ENCODE measurements at places on chromosomes 1 and 21. TPM values are rescaled to one million over a fixed set of nuclear protein-coding genes. Genes with fewer than 3 reads are reported as not detected.
A peak's percentile ranks its signal among the peaks of the same experiment; 100 is the strongest.

DNA sequence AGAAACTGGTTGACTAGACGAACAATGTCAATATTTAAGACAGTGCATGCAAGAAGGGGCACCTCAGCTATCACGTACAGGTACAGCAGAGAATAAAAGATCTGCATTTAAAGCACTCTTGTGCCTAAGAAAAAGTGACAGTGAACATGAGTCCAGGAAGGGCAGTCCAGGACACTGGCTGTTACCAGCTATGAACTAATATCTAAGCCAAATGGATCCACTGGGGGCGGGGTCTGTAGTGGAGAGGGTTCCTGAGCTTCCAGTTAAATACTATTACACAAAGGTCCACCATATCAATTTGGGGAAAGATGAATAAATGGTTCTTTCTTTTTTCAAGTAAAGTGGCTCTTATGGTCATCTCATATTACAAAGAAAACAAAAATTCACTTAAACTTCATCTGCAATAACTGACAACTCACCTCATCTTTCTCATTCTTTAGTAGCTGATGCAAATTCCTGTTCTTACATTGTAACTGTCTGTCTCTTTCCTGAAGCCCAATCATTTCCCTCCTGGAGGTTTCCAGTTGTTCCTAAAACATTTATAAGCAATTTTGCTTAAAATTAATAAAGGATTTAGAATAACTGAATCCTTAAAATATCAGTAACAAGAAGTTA, 24.5 kb downstream of the SSX2IP start:
- no peak for DNase-seq

- DNase-seq = no peak
Observed at GRCh38 chr1:64490213-64490818, 20.4 kb downstream of the CACHD1 start.

- DNase-seq = peak; percentile 96
Observed at GRCh38 chr1:22420455-22421053, 31.1 kb upstream of the ZBTB40 start.

DNA sequence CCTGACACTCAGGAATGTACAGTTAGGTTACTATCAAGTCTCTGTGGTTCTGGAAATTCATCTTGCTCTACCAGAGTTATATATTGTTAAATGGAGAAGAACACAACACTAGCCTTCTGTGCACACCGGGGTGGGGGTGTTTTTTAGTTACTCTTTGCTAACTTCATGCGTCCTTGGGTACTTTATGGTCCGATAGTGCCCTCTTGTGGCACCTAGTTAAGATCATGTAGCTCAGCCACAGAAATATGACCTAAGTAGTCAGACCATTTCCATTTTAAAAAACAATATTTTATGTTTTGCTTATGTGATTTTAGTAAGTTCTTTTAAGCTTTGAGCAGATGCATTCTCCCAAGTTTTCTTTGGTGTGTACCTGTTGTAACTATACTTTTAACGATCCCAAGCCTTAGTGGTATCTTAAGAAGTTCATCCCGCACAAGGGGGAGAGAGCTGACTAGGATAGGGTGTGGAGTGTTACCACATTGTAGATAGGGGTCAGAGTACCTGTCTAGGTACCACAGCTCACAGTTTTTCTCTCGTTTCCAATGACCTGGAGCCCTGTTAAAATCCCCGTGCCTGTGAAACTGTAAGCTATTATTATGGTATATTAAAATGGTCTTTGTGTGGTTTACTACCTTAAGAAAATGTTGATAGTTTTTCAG, 20.6 kb upstream of the SH3D21 start:
- peak; percentile 75 for DNase-seq

DNA sequence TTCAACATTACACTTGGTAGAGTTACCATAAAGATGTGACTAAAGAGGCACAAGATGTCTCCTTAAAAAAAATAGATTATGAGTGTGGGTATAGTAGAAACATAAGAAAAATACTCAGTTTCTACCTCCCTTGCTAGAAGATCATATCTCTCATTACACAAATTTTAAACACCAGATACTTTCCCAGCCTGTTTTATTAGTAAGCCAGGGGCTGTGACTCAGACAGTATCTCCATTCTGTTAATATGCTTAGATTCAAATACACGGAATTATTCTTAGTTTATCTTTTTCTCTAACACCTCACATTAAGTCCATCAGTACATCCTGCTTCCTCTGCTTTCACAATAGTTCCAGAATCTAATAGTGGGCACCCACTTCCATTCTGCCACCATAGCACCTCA, 561.8 kb upstream of the ADAMTS5 start:
- DNase-seq = no peak

DNA sequence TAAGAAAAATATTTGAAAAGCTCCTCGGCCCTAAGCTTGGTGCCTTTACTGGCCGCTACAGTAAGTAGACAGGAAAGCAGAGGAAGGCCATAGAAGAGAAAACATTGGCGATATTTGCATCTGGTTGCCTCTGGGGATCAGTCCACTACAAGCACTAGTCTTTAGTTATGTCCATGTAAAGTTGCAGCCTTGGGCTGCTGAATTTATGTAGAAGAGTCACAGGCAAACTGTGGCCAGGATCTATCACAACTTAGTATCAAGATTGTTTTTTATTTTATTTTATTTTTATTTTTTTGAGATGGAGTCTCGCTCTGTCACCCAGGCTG, 228.7 kb upstream of the CAMK1G start:
- no peak for DNase-seq

DNA sequence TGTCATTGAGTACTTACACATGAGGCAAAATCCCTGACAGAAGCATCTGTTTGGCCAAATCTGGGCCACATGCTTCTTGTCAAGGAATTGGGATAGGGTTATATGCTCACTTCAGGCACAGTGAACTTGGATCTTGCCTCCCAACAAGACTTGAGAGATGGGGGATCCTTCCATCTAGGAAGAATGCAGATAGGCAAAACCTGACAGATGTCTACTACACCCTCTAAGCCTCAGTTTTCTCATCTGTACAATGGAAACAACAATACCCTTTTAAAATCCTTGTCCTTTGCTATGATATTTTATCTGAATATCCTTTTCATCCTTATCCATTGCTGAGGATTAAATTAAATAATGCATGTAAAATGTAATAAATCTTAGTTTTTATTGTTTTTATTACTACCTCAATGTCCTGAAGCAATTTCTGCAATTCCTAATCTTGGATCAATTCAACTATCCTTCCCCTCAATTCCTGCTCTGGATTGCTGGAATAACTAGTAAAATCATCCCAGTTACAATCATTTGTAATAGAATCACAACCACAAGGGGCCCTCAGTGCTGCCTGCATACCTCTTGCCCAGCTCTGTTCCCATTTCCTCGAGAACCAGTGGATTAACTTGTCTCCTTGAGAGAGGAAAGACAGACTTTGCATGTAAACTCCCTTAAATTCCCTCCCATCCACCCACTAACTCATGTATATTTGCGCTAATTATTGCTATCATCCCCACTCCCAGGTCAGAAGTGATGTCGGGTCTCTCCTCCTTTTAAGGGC, 8.1 kb upstream of the XPR1 start:
- no peak for DNase-seq

DNA sequence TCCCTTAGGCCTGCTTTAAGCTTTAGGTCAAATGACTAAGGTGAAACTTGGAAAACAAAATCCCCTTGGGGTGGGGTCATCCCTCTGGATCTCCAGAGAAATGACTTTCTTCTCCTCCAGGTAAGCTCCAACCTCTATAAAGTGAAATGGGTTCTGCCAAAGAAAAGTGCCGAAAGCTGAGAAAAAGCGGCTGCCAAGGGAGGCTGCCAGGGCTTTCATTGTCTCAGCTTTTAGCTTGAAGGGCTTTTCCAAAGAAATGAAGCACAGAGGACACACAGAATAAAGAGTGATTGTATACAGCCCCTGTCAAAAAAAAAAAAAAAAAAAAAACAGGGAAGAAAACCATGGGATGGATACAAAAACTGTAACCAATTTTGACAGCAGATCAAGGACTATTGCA, 126.9 kb downstream of the TGFBR3 start:
- DNase-seq = no peak

DNA sequence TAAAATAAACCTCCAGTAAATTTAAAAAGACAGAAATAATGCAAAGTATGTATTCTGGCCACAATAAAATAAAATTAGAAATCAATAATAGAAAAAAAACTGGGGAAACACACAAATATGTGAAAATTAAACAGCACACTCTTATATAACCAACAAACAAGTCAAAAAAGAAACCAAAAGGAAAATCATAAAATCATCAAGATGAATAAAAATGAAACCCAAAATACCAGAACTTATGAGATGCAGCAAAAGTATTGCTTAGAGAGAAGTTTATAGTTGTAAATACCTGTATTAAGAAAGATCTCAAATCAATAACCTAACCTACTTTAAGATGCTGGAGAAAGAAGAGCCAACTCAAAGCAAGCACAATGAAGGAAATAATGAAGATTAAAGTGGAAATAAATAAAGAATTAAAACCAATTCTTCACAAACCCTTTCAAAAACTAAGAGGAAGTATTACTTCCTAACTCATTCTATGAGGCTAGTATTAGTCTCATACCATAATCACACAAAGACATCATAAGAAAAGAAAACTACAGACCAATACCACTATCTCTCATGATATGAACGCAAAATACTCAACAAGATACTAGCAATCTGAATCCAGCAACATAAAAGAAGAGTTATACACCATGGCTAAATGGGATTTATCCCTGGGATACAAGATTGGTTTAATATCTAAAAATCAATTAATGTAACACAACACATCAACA, 6.4 kb upstream of the KRTAP10-3 start:
- DNase-seq = no peak

- no peak for DNase-seq
Observed at GRCh38 chr1:93775224-93775623, 93.6 kb upstream of the BCAR3 start.

DNA sequence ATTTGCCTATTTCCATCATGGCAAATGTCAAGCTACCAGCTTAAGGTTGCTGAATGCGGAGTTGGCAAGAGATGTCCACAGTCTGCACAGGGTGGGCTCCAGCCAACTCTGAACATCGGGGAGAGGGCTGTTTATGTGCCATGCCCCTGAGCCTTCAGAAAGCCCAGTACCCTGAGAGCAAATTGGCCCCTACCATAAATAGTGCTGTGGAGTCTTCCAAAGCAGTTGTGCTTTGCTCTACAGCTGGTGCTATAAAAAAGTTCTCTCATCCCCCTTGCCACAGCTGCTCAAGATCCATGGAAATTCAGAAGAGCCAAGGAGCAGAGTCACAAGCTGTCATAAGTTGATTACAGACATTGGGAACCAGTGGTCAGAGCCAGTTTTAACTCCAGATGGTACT, 85.6 kb upstream of the CLDN14 start:
- DNase-seq = no peak

- no peak for DNase-seq
Observed at GRCh38 chr1:119188926-119189325, 48.5 kb upstream of the WARS2 start.

GRCh38 chr1:19313961-19314882, 2.1 kb downstream of the SLC66A1 start:
- DNase-seq = no peak

DNA sequence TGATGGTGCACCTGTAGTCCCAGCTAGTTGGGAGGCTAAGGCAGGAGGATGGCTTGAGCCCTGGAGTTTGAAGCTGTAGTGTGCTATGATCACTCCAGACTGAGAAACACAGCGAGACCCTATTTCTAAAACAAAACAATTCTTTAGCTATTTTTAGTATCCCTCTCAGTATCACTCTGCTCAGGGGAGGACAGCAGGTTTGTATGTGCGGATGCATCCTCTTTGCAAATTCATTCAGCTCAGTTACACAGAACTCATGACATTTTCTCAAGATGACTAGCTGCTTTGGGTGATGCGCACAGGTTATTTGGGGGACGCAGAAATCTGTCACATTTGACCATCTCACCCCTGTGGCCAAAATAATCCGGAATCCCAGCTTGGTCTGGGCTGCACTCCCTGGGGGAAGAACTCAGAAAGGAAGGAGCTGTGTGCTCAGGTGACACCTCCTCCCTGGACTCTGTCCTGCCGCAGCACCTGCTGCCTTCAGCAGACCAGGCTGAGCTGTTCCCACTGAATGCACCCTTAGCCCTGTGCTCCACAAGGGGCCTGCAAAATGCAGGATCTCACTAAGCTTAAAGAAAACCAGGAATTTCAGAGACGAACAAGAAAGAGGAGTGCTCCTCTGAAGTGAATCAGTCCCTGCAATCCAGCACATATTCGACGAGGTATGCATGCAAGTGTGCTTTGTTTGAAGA, 89.5 kb upstream of the PGBD5 start:
- no peak for DNase-seq

DNA sequence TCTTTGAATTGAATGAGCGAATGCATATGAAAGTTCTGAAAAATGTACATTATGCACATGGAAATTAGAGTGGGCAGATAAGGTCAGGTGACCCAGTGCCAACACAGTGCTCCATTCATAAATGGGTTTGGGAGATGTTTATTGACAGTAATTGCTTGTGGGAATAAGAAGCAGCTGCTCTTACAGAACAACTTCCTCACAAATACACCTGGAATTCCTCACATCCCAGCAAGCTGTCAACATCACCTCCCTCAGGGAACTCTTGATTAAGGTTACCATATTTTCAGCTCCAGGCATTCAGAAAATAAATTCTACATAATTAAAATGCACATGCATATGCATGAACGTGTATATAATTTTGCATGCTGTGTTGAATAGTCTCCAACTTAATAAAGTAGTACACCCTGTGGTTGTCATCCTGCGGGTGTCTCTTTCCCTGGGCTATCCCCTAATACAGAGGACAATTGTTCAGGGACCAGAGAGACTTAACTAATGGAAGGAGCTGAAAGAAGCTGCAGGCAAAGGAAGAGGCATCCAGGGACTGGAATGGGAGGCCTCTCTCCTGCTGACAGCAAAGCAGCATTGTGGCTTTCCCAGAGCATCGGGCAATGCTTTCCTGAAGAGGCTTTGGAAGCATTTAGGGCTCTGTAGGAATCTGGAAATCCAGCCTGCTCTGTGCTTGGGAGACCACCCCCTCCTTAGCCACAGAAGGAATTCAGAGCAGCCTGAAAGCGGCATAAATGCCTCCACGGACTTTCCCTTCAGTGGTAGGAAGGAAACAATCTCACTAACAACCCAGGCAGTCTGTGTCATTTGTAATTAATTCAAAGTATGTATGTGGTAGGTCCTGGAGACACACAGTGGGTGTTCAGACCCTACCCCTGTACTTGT, 55.2 kb upstream of the GNG12 start:
- no peak for DNase-seq

DNA sequence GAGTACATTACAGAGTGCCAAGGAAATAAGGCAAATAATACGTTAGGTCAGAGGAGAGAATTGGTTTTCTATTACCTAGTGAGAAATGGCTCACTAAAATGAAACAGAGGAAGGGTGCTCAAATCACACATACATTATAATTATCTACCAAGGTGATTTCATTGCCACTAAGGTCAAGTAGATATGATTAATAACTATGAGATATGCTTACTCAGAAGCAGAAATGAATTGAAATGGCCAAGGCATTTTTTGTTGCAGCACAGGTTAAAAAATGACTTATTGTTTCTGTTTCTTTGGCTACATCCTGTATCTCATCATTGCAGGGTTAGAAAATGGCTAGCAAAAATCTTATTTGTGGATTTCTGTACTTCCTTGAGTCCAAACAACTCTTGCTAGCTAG, 154.5 kb upstream of the GORAB start:
- no peak for DNase-seq

- DNase-seq = no peak
Observed at GRCh38 chr1:8926707-8927694, 18.7 kb upstream of the CA6 start.

ELAPOR1 gene
- total RNA-seq = 9.3 TPM

TDRD5 gene
- total RNA-seq = 0.88 TPM
